Liver (tissue), 10 donors: ENCODE measurements at places on chromosomes 7 and 10. TPM values are rescaled to one million over a fixed set of nuclear protein-coding genes. Genes with fewer than 3 reads are reported as not detected.

DNA sequence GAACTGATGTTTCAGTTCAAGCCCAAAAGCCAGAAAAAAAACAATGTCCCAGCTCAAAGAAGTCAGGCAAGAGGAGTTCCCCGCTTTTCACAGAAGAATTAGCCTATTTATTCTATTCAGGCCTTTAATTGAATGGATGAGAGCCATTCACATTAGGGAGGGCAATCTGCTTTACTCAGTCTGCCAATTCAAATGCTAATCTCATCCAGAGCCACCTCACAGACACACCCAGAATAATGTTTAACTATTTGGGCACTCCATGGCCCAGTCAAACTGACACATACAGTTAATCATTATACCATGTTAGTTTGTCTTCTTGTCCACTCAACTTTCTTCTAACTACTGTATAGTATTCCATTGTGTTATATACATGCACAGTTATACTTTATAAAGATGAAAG lies 2.6 kb upstream of the NPSR1 start:
- H3K36me3 ChIP-seq, result no peaks in the 10 kb centered on the region
- H3K4me3 ChIP-seq, result no peak overlapping the region
- no peaks in the 10 kb centered on the region for H3K4me1 ChIP-seq
- H3K27ac ChIP-seq, result no peak overlapping the region

DNA sequence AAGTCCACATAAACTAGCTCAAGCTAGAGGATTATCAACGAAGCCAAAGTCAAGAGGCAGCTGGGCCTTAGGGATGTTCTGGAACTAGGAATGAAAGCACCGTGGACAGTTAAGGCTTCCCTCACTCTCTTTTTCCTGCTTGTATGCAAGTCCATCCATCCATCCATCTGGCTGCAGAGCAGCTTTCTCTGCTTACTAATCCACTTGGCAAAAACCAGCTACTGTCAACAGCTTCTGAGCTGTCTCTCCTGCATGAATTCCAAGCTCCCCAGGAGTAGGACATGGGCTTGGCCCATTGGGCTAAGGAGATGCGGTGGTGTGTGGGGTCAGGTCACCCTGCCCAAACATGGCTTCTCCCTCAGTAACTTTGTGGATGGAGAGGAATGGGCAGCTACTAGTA lies 66.2 kb downstream of the NAMPT start:
- H3K4me3 ChIP-seq, result no peak overlapping the region
- no peaks in the 10 kb centered on the region for H3K27me3 ChIP-seq
- peaks cover 12% of the 10 kb centered on the region for H3K4me1 ChIP-seq
- no peak for DNase-seq
- no peak overlapping the region for H3K27ac ChIP-seq

DNA sequence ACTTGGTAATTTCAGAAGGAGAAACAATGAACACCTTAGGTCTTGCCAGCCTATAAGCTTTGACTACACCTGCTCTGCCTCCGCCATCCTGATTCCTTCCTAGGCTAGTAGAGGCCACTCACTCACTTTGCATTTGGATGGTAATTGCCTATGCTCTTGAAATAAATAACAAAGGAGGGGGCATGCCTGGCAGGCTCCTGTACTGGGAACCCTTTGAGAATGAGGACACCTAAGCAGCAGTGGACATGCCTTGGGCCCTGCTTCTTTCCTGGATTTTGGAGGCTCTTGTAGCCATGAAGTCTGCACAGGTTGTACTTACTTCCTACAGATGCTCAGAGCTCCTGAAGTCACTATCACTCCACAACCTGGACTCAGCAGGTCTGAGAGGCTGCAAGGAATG lies 65.8 kb downstream of the BLNK start:
- no peaks in the 10 kb centered on the region for H3K4me1 ChIP-seq
- H3K27me3 ChIP-seq, result no peaks in the 10 kb centered on the region
- DNase-seq, result no peak

- peaks cover 7% of the 10 kb centered on the region for H3K4me1 ChIP-seq
- peak; percentile 33 for DNase-seq
- H3K27ac ChIP-seq, result peak overlapping the region; percentile 42
- H3K4me3 ChIP-seq, result no peak overlapping the region
- no peaks in the 10 kb centered on the region for H3K27me3 ChIP-seq
These were observed 46.6 kb downstream of the ALOX5 start for GRCh38 chr10:45420453-45421192.

GRCh38 chr10:126455036-126455765 lies 66.9 kb upstream of the ADAM12 start:
- no peak overlapping the region for H3K4me3 ChIP-seq
- H3K4me1 ChIP-seq, result no peaks in the 10 kb centered on the region
- peaks cover 7% of the 10 kb centered on the region for H3K27me3 ChIP-seq
- H3K36me3 ChIP-seq, result no peaks in the 10 kb centered on the region
- no peak for DNase-seq

DNA sequence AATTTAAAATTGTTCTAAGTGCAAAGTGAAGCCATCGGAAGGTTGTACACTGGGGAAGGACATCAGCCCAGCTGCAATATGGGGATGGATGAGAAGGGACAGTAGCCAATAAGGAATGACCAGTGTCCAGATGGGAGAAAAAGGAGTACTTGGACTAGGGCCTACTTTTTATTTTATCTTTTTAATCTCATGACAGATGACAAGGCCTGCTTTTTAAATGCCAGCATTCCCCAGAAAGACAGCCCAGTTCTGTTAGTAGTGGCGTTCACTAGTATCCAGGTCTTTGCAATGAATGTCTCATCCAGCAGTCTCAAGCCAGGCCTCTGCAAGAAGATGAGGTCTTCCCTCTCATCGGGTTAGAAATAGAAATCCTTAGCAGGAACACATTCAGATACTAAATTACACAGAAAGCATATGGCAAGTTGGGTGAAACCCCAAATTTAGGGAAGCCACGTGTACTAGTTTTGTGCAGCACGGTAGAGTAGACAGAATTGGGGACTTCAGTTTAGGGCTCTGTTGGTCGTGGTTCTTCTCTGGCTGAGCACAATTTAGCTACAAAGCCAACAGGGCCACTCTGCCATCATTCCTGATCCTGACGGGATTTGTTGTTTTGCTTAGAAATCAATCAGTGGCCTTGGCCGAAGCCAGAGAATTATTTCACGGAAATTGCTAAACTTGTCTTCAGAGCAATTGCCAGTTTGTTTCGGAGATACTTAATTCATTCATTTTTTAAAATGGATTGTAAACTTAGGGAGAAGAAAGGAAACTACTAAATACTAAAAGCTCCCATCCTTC lies 227.8 kb downstream of the ARHGAP21 start:
- no peak overlapping the region for H3K4me3 ChIP-seq
- no peak for DNase-seq
- peaks cover 3% of the 10 kb centered on the region for H3K4me1 ChIP-seq
- H3K36me3 ChIP-seq, result peaks cover 14% of the 10 kb centered on the region
- no peaks in the 10 kb centered on the region for H3K27me3 ChIP-seq

DNA sequence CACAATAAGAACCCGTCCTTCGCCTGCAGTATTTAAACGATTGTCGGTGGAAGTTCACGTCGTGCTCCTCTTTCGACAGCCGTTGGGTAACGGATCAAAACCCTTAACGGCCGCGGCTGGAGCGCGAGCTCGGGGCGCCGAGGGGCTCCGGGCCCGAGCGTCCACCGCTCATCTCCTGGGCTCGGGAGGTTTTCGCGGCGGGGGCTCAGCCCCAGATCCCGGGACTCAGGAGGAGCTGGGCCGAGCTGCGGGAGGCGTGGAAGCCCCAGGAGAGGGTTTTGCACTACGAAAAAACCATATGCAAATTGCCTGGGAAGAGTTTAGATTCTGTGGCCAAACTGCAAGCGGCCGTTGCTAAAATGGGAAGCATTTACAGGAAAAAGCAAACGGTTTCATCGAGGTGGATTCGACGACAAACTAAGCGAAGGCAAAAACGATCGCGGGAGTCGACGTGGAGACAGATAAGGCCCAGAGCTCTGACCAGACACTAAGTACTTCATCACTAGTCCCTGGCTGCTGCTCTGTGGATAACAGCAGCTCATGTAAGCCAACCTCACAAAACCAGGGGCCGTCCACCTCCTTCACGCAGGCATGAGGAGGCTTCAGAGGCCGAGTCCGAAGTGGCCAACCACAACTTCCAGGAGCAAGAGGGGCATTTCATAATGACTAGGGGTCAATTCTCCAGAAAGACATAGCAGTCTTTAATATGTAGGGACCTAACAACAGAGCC lies 129.7 kb downstream of the MARCHF5 start:
- H3K4me3 ChIP-seq, result peak overlapping the region; percentile 50
- H3K4me1 ChIP-seq, result peaks cover 2% of the 10 kb centered on the region
- DNase-seq, result no peak
- H3K27ac ChIP-seq, result no peak overlapping the region
- no peaks in the 10 kb centered on the region for H3K27me3 ChIP-seq
- no peaks in the 10 kb centered on the region for H3K36me3 ChIP-seq

GRCh38 chr10:94000638-94001415 lies 7.1 kb downstream of the PLCE1 start:
- no peaks in the 10 kb centered on the region for H3K4me1 ChIP-seq
- no peaks in the 10 kb centered on the region for H3K36me3 ChIP-seq
- H3K27ac ChIP-seq, result no peak overlapping the region
- no peak for DNase-seq
- no peak overlapping the region for H3K4me3 ChIP-seq

GRCh38 chr7:127251036-127251464 lies 1.7 kb downstream of the GRM8 start:
- H3K4me3 ChIP-seq, result peak overlapping the region; percentile 41
- no peaks in the 10 kb centered on the region for H3K36me3 ChIP-seq
- H3K27ac ChIP-seq, result no peak overlapping the region
- H3K27me3 ChIP-seq, result no peaks in the 10 kb centered on the region
- DNase-seq, result no peak
- peaks cover 19% of the 10 kb centered on the region for H3K4me1 ChIP-seq

The NODAL gene
- not detected for total RNA-seq

The PRLHR gene
- total RNA-seq, result 0.08 TPM

The PCDH15 gene
- total RNA-seq, result not detected

The ELFN1 gene
- total RNA-seq, result 3.4 TPM
